C1 segment of cervical spinal cord (tissue), 14 donors: ENCODE measurements at places on chromosomes 12 and 14.

DNA sequence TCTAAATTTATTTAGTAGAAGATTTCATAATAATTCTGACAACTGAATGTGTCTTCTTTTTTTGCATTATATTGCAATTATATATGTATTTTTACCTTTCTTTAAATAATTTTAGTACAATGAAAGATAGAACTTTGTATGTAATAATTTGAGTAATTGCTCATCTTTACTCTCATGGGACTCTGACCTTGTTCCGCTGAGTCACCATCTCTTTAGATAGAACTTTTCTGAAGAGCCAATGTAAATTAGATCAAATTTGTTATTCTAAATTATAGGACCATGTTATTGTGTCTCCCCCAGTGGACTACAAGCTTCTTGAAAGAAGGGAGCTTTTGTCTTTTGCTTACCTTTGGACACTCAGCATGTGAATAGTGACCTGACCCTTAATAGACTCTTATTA is 96.1 kb downstream of the TRHDE start:
- no peak for DNase-seq

DNA sequence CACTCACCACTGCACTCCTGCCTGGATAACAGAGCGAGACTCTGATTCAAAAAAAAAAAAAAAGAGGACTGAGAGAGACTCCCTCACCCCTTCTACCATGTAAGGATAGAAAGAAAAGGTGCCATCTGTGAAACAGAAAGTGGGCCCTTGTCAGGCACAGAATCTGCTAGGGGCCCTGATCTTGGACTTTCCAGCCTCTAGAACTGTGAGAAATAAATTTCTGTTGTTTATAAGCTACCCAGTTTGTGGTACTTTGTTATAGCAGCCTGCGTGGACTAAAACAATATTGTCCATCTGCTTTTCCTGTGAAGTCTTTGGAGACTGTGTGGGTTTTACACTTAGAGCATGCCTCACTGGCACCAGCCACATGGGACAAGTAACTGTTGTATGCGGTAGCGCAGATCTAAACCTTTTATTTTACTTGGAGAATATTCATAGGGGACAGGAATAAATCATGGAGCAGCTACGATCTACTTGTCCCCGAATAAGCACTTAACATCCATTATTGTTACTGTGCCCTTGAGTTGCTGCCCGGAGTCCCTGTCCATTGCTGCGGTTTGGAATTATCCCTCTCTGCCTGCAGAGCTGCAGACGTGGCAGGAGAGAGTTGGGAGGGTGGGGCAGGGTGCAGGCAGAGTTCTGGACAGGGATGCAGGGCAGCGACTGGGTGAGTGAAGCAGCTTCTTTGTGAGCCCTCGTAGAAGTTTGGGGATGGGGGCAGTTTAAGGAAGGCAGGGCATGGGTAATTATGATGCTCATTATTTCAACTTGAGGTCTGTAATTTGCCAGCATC is 52.4 kb upstream of the STON2 start:
- no peak for DNase-seq

- no peak for DNase-seq
Measured at GRCh38 chr14:101077481-101078074, 174.1 kb upstream of the RTL1 start.

DNA sequence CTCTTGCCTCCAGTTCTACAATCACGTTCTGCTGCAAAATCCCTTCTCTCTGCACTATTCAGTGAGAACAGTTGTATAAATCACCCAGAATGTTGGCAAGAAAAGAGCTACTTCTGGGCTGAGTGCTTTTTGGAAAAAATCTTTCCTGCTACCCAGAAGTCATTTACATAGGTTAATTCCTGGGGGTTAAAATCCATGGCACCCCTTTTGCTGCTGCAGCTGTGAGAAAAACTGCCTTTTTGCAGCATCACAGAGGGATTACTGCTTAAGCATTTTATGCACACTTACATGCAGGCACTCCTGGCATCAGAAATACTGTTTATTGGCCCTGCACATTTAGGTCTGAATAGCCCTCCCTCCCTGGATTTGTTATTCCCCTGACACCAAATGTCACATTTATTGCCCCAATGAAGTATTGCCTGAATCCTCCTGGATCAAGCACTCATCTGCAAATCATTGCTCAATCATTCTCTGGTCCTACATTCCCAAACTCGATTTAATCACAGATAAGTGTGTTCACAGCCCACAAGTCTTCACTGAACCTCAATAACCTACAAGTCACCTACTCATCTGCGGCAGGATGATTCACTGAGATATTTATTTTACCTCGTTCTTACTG is 43.1 kb upstream of the CCDC196 start:
- no peak for DNase-seq

DNA sequence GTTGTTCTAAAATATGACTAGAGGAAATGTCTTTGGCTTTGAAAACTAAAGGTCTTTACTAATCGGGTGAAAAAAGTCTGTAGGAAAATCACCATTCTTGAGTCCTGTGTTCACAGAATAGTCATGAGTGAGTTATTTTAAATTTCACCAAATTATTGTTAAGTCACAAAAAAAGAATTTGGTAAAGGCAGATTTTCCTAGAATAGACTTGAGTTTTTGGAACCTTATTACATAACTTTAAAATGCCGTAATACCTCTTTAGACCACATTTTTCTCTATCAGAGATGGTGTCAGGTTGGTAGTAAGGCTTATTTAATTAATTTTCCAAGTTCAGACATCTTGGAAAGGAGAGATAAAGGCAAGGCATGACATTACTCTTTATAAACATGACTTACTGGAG is 184.7 kb upstream of the GARIN2 start:
- no peak for DNase-seq

DNA sequence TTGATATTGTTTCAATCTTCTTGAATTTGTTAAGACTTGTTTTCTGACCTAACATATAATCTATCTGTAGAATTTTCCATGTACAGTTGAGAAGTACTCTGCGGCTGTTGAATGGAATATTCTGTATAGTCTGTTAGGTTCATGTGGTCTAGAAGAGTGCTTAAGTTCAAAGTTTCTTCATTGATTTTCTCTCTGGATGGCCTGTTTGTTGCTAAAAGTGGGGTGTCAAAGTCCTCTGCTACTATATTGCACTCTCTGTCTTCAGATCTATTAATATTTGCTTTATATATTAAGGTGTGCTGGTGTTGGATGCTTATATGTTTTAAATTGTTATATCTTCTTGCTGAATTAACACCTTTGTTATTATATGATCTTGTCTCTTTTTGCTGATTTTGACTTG is 290.9 kb upstream of the STXBP6 start:
- DNase-seq, result no peak

- no peak for DNase-seq
Measured at GRCh38 chr14:99258876-99259726, 12.9 kb downstream of the BCL11B start.

DNA sequence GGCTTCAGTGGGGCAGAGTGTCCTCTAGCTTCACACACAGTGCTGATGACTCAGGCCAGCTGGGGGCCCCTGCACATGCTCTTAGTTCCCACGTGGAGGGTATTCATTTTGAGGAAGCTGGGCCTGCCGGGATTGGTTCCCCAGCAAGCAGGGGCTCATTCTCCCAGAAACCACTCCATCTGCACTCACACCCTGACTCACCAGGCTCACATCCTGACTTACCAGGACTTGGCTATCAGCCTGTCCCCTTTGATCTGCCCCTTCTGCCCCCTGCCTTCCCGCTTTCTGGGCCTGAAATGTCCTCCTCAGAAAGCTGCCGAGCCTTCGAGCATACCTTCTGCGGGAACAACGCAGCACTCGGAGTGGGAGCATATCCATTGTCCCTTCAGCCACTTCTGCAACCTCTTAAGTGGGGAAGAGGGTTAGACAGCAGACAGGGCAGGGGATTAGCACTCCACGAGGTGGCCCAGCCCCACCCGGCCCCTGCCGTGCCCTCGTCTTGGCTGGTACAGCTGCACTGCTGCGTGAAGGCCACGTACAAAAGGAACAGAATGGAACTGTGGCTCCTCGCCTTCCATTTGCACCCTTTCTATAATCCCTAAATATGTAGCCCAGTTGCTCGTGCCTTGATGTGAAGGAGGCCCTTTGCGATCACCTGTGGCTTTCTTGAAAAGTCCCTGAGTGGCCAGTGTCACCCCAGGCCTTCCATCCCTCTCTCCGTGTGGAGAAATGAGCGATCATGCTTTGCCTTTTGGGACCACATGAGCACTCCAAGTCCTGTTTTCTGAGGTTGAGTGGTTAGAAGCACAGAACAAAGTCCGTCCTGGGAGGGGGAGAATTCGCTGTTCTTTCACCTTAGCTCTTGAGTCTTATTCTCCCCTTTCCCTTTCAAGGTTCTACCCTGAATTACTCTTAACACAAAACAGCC is 26.1 kb downstream of the TPCN1 start:
- DNase-seq, result no peak

DNA sequence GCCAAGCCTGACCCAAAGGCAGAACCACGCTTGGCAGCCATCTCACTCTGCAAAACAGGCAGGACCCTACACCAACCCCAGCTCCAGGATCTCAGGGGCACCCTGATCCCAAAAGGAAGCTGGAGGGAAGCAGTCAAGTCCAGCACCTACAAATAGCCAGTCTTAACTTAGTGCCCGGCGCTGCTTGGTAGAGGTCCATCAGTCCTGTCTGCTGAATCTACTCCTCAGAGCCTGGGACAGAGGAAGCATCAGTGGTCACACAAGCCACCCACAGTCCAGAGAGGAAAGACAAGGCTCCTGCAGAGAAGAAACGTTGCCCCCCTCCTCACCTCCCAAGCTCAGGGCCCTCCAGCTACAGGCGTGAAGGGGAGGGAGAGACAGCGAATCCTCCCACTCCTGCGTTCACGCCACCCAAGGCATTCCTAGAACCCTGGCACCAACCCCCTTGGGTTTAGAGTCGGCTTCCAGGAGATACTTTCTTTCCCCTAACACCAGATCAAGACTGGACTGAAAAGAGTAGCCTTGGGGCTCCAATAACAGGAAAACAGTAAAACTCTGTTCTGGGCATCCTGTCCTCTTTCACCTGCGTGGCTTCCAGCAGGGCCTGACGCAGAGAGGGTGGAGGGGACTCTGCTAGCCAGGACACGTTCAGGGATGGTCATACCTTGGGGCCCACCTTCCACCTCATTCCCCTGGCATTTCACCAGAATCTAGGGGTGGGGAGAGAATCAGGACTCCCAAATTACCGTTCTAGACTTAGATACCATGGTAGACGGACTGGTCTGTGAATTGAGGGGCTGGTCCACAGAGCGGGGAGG is 1.2 kb downstream of the PXN start:
- no peak for DNase-seq

DNA sequence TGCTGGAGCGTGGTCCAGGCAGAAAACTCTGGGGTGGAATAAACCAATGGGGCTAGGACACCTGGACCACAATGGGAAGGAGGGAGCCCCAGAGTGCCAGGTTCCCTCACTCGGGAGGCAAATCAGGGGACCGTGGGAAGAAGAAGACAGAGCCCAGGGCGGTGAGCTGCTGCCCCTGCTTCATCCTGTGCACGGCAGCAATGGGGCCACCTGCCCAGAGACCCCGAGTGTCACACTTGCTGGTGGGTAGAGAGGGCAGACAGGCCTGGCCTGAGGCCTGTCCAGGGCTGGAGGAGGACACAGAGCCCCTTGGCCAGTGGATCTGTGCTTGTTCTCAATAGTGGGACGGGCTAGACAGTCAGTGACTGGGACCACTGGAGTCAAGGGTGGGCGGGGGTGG is 58.2 kb downstream of the DIO3 start:
- no peak for DNase-seq

- DNase-seq, result no peak
Measured at GRCh38 chr12:102043928-102044327, 17.9 kb downstream of the WASHC3 start.

GRCh38 chr12:113261847-113262470 is 40.7 kb downstream of the TPCN1 start:
- DNase-seq, result no peak

DNA sequence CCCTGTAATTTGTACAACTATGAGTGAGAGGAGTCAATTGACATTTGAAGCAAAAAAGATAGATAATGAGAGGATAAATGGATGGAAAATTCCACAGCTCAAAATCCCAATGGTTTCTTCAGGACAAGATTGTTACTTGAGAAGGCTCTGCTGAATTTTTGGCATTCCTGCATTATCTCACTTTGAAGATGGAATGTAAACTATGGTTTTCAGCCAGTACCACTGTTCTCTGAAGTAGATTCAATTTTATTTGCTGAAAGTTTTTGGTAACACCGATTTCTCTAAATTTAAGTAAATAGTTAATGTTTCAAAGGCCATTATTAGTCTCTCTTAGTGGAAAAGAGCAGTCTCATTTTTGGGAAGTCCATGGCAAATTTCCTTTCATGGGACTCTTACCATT is 121.9 kb upstream of the SLC38A2 start:
- DNase-seq, result no peak

DNA sequence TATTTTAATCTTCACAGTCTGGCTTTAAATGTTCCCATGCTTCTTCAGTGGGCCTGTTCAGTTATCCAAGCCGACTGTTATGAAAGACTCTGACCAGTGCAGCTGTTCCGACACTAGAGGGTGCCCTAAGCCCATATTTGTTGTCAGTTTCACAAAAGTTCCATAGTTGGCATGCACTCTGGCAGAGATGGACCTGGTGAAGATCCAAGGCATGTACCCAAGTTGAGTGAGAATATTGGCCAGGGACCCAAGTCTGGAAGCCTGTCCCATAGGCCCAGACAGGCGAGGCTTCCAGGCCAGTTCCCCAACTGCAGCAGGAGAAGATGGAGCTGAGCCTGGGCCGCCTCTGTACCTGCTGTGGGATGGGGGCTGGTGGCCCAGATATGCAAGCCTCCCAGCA is 27.4 kb upstream of the GUCY2C start:
- no peak for DNase-seq

DNA sequence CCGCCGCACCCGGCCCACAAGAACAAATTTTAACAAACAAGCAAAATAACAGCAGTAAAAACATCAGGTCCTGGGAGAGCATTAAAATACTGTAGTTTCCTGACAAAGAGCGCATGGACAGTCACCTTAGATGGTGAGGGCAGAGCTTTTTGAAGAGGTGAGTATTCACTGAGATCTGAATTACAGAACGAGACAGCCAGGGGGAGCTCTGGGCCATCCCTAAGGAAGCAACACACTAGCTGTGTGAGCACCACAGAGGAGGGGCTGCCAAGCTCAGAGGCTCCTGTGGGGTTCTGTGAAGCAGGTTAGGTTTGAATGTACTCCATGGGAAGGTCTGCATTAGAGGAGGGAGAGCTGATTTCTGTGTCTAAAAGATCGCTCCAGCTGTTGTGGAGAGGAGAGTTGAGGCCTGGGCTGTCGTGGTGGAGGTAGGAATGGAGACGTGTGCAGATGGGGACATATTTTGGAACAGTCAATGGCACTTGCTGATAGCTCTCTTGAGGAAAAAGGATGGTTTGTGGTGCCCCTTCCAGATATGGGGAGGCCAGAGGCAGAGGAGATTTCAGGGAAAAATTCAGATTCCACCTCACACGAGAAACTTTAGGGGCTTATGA is 72.9 kb downstream of the TRAFD1 start:
- no peak for DNase-seq
